ENCODE measurements at places on chromosomes 4 and X.

DNA sequence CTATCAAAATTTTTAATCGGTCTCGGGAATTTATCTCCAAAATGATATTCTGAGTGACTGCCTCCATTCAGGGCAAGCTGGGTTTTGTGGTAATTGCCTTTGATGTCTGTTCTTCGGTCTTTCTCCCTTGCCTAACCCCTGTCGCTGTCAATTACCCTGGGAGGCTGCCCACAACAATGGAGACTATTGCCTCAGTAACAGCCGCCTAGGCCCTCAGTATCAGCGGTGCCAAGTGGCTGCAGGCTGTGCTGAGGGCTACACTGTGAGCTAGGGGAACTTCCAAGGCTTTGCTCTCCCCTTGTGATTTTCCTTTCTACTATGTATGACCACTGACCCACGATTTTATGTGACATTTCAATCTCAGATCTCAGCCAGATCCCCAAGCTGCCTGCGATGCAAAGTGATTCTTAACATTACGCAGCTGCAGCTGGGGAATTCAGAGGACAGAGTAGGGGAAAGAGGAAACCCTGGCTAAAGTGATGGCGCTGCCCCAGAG lies 36.3 kb upstream of the REST start:
- no peaks in the 10 kb centered on the region for H3K4me1 ChIP-seq
- H3K27ac ChIP-seq = no peak overlapping the region
- H3K4me3 ChIP-seq = no peak overlapping the region
- no peaks in the 10 kb centered on the region for H3K36me3 ChIP-seq

GRCh38 chr4:2411786-2412510 lies 6.5 kb downstream of the ZFYVE28 start:
- DNase-seq = no peak
- no peaks in the 10 kb centered on the region for H3K27me3 ChIP-seq
- no peak overlapping the region for H3K4me3 ChIP-seq
- H3K27ac ChIP-seq = peak overlapping the region; percentile 44
- H3K4me1 ChIP-seq = peaks cover 25% of the 10 kb centered on the region

DNA sequence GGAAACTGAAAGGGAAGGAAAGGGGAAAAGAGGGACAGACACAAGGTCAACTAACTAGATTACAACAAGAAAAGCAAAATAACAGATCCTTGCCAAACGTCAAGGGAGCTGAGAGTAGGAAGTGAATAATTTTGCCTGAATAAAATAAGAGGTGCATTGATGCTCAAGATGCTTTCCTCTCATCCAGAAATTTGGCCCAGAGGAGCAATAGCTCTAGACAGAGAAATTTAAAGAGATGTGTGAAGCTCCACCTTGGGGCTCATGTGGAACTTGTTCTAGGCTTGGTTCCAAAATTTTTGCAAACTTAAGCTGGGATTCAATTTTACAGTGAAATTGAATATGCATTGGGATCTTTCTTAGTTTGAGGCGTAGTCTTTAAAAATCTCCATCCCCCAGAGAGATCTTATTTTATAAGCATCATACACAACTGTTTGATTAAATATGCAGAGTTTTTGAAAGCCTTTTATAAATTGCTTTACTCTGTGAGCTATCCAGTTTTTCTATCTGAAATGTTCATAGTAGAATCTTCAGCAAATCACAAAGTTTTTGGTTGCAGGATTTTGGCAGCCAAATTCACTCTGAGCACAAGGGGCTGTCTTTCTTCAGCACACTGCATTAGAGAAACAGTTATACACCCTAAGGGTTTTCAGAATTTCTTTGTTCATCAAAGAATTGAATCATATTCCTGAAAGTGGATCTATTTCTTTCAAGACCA lies 1159.5 kb downstream of the ADGRL3 start:
- no peak overlapping the region for H3K27ac ChIP-seq
- H3K27me3 ChIP-seq = no peaks in the 10 kb centered on the region
- no peak for DNase-seq
- no peaks in the 10 kb centered on the region for H3K4me1 ChIP-seq

DNA sequence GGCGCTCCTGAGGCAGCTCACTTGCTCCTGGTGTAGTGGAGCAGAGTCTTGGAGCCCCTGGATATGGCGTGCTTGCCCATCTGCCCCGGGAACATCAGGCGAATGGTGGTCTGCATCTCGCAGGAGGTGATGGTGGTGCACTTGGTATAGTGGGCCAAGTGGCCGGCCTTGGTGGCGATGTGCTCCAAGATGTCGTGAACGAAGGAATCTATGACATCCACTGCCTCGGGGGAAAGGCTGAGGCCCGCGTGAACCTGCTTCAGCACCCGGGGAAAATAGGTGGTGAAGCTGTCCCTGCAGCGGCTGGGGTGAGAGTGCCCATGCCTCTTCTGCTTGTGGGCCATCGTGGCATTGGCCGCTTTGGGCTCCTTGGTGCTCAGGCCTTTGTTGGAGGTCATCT lies 58.1 kb upstream of the TMSB15B start:
- no peak overlapping the region for H3K27ac ChIP-seq
- no peaks in the 10 kb centered on the region for H3K36me3 ChIP-seq
- no peaks in the 10 kb centered on the region for H3K4me1 ChIP-seq
- H3K27me3 ChIP-seq = no peaks in the 10 kb centered on the region
- no peak for DNase-seq
- no peak overlapping the region for H3K4me3 ChIP-seq

- H3K27ac ChIP-seq = no peak overlapping the region
- no peaks in the 10 kb centered on the region for H3K27me3 ChIP-seq
- H3K4me3 ChIP-seq = no peak overlapping the region
Measured at GRCh38 chr4:20356565-20356964, 104.9 kb downstream of the SLIT2 start.

- DNase-seq = no peak
- no peak overlapping the region for H3K4me3 ChIP-seq
- no peaks in the 10 kb centered on the region for H3K36me3 ChIP-seq
- H3K27ac ChIP-seq = no peak overlapping the region
- H3K27me3 ChIP-seq = no peaks in the 10 kb centered on the region
- H3K4me1 ChIP-seq = no peaks in the 10 kb centered on the region
Measured at GRCh38 chrX:150099316-150099715, 161.0 kb upstream of the EOLA2 start.

Data from testis (tissue), 5 donors.